ENCODE measurements at places on chromosomes 16 and 17.
A peak's percentile ranks its signal among the peaks of the same experiment; 100 is the strongest.

GRCh38 chr17:6505425-6506142, 50.8 kb downstream of the PITPNM3 start:
- DNase-seq, result no peak

GRCh38 chr17:29589524-29590410, at the start of gene GIT1:
TSS of gene GIT1 (minus strand) at chr17:29589648. CDS start at chr17:29589378, 270 bp downstream.
- DNase-seq, result peak; percentile 26

DNA sequence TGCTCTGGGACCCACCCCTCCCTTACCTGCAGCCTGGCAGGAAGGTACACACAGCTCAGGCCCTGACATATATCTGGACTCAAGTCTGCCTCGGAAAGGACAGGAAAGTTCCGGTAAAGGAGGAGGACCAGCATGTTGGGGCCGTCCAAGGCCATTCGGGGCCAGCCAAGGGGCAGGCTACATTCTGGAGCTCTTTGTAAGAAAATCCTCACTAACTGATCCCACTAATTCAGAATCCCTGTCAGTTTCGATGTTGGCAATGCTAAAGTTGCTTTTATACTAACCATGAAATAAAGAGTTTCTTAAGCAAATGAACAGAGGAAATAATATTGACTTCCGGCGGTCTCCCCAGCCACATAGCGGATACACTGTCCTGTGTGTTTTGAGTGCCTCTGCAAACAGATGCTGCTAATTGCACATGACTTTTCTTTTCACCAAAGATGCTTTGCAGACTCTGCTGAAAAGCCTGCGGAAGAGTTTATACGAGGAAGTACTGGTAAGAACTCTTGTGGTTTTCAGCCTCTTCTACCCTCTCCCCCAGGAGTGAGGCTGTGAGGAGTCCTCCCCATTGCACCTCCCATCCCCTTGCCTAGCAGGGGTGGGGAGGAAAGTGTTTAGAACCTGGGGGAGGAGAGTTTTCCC, 54.8 kb downstream of the PLXDC1 start:
- no peak for DNase-seq

DNA sequence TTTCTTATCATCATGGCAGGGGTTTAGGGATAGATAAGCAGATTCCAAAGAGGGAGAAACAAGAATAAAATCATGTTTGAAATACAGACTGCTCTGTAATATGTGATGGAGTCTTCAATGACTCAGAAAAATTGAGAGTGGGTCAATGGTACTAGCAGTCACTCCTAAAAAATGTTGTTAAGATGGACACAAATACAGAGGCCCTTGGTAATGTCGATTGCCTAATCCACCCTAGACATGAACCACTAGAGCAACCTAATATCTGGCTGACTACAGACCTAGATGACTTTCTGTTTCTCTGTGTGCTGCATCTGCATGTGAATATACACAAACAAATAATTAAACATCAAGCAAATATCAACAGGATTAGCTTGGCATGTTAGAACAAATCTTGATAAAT, 135.8 kb downstream of the CDH8 start:
- DNase-seq, result no peak

- DNase-seq, result peak; percentile 85
Measured at GRCh38 chr17:28227316-28228108, 91.5 kb upstream of the TMEM97 start.

- no peak for DNase-seq
Measured at GRCh38 chr17:58669853-58670252, 22.0 kb downstream of the TEX14 start.

DNA sequence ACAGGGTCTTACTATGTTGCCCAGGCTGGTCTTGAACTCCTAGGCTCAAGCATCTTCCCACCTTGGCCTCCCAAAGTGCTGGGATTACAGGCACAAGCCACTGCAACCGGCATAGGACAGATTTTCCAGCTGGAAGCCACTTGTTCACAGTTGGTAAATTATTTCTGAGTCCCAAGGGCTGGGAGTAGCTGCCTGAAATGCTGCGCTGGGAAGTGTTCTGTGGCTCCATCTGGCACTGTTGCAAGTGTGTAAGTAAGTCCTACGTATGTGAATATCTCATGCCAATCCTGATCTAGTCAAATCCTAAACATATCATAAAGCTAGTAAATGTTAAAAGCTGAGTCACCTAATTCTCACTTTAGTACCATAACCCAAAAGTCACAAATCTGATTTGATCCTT, 48.1 kb downstream of the YWHAE start:
- no peak for DNase-seq

GRCh38 chr16:30728899-30729672, 19.1 kb upstream of the PHKG2 start:
- DNase-seq, result no peak

DNA sequence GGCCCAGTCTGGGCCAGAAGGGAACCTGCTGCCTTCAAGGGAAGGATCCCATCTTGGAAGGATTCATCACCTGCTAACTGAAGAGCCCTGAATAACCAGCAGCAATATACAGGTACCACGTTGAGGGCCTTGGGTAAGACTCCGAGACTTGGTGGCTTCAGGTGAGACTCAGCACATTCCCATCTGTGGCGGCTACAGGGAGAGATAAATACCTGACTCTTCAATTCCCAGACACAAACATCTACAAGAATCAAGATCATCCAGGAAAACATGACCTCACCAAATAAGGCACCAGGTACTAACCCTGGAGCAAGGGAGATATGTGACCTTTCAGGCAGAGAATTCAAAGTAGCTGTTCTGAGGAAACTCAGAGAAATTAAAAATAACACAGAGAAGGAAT, 99.5 kb downstream of the DYNLRB2 start:
- no peak for DNase-seq

DNA sequence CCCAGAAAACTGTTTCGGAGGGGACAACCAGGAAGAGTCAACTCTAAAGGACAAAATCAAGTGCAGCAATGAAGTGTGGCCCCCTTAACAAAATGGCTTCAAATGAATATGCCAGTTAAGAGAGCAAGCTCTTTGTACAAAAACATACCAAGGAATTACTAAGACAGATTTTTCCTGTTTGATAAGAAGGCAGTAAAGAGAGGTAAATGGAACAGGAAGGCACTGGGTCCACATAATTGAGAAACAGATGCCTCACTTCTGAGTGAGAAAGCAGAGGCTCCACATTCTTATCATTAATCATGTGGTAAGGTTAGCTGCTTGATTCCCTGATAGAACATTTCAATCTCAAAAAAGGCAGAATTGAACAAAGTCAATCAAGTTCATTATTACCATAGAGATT, 44.9 kb downstream of the MBTD1 start:
- DNase-seq, result no peak

- no peak for DNase-seq
Measured at GRCh38 chr17:65556910-65557348, 4.5 kb downstream of the AXIN2 start.

GRCh38 chr17:60284709-60285108, 107.2 kb downstream of the USP32 start:
- no peak for DNase-seq

DNA sequence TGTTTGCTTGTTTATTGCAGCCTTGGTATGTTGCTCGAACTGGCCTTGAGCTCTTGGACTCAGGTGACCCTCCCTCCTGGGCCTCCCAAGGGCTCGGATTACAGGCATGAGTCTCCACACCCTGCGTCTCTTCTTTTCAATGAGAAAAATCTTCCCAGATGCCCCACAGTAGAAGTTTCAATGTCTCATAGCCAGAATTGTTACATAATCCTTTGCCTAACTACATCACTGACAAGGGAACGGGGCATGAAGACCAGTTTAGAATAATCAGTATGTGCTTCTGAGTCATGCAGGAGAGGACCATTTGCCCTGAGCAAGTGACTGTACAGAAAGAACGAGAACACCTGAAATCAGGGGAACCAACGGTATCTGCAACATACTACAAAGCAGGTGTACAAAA, 61.9 kb upstream of the RBBP6 start:
- no peak for DNase-seq

DNA sequence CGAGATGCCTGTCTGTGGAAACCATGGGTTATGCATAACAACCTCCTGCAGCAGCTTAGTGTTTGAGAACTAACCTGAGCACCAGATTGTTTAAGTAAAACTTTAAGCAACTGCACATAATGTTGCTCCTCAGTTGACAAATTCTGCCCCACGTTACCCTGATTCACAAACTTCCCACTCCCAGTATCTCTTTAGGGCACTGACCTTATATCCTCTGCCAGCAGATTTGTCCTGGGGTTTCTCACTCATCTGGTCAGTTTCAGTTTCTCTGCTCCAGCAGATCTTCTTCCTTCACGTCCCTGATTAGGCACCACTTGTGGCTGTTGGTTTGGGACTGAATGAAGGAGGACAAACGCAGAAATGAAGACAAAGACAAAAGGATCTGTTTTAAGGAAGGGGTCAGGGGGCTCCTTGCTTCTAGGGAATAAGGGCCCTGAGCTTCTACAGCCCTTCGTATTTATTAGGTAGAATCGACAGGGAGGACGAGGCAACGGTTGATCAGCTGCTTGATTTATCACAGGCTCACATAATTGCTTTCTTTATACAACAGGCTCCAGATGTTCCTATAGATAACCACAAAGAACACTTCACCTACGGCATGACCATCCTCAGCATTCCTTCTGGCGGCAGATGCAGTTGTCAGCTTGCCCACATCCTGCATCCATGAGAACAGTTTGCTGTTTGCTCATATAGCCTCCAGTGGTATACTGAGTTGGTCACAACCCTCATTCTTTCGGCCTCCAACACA, 13.5 kb upstream of the ZNF689 start:
- no peak for DNase-seq

GRCh38 chr16:80804056-80804525, 307 bp downstream of the CDYL2 start:
- DNase-seq, result no peak

DNA sequence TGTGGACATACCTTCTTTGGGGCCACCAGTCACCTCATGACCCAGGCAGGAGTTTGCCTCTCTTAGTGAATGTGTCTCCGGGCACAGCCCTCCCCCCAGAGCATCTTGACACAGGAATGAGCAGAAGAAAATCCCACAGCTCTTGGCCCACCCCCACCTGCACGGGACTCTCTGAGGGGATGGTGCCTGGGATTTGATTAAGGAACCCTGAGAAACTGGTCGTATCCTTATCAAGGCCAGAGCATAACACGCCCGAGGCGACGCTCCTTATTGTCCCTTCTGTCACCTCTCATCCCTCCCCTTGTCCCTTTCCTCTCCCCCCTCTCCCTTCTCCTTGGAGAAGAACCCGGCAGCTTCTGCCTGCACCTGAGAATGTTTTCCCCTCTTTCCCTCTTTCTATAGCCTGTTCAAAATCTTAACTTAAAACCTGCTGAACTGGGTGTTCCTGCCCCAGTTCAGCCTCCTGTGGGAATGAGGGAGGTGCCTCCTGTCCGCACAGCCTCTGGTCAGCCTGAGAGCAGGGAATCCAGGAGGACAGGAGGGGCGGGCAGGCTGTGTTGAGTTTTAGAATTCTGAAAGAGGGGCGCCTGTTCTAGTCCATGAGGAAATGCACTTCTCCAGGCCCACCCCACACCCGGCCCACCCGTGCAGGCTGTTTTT, 140.7 kb upstream of the PLCG2 start:
- no peak for DNase-seq

DNA sequence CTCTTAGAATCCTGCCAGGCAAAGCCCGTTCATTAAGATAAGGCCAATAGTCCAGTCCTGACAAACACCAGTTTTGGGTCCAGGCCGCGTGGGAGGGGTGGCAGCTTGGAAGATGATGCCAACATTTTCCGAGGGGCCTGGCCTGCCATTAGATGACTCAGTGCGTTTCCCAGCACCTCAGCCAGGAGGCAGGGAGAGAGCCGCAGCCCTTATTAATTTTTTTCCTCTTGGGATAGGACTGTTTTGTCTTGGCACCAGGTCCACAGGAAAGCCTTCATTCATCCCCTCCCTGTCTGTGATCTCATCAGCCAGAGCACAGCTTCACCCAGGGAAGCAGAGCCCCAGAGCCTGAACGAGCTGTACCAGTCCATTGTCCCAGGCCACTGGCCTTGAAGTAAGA, 4.7 kb upstream of the NDEL1 start:
- no peak for DNase-seq

DNA sequence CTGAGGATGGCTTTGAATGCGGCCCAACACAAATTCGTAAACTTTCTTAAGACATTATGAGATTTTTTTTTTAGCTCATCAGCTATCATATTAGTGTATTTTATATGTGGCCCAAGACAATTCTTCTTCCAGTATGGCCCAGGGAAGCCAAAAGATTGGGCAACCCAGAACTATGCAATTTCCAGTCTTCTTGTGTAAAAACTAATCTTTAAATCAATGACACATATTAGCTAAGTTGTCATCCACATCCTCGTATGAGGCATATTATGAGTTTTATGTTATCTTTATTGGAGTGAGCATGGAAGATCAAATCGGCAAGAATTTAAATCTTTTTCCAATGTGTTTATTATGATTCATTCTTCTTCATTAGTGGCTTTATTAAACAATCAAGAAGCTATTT, 198.6 kb upstream of the HSBP1 start:
- no peak for DNase-seq

GRCh38 chr17:11086646-11087340, 154.2 kb upstream of the SHISA6 start:
- DNase-seq, result no peak

DNA sequence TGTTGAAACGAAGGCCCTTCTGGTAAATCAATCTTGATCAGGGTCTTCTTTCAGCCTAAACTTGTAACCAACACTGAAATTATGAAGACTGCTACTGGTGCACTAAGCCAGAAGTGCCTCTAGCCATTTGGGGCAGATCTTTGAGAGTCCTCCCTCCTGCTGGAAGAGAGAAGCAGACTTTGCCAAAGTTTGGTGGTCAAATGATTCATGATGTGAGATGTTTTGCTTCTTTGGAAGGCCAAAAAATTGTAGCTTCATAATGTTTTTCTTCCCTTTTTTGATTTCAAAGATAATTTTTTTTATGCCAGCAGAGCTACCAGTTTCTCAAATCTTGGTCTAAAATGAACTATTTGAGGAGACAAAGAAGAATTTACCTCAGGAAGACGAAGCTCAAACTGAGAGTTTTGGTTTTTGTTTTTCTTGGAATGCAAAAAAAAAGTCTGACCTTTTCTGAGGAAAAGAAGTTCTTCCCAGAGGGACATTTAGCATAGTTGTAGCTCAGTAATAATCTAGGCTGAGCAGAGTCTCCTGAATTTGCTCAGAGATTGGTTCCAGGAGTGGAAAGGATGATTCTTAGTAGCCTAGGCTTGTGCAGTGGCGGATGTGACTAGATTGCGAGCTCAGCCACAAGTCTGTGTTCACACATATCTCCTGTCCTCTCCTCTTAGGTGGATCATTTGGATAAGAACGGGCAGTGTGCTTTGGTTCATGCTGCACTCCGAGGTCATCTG, 50.9 kb downstream of the CYB561 start:
- DNase-seq, result no peak

DNA sequence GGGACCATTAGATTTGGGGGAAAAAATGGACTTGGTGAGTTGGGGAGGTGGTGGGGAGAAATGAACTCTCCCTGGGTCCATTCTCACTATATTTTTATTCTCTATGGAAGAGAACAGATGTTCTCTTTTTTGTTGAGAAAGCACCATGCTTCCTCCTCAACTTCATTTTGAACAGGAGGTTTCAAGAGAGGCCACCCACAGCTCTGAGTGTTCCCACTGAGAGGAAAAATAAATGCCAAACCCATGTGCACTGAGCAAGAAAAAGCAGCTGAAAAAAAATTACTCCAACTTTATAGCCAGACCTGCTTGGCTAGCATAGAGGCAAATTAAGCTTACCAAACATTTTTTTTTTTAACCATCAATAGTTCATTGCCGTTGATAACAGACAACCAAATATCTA, 883.6 kb downstream of the KCNJ2 start:
- DNase-seq, result no peak

Data from NCI-H187 (cell line).